ENCODE measurements at places on chromosomes 7 and 10.

- DNase-seq = no peak
Observed at GRCh38 chr10:84654671-84655070, 326.3 kb downstream of the CCSER2 start.

GRCh38 chr7:90224195-90224594, 12.7 kb downstream of the STEAP2 start:
- DNase-seq = no peak

DNA sequence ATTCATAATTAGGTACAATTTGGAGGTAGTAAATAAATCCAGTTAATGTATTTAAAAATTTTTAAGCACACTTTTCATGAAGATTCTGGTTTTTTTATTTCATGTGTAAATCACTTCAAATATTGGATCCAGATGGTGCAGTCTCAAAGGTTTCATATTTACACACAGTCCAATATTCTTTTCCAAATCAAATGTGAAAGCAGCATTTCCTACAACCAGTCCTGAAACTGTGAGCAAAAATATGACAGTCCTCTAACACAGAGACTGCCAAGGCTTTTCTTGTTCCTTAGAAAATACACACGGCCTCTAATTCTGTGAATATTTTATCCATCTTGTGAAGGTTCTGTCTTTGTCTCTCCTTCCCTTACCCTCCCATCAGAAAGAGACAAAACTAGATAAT, 645.9 kb downstream of the ARL4A start:
- no peak for DNase-seq

GRCh38 chr10:119100434-119101238, 3.3 kb upstream of the DENND10 start:
- DNase-seq = no peak
